ENCODE measurements at places on chromosomes 2 and 18. TPM values are rescaled to one million over a fixed set of nuclear protein-coding genes. Genes with fewer than 3 reads are reported as not detected.

Gene BBS5
- total RNA-seq: 2.2 TPM

Gene ARHGEF4
- total RNA-seq: not detected

Gene DHRS9
- total RNA-seq: 2.4 TPM

Gene LOXHD1
- total RNA-seq: 0.14 TPM

Gene GALNT14
- not detected for total RNA-seq

Gene GAREM1
- total RNA-seq: 0.09 TPM

Gene GRHL1
- 1.6 TPM for total RNA-seq

Gene DLGAP1
- not detected for total RNA-seq

Gene SERPINB10
- total RNA-seq: not detected

Gene RPRM
- not detected for total RNA-seq

Gene EVX2
- not detected for total RNA-seq

Gene ABCG8
- total RNA-seq: not detected

Gene LCT
- total RNA-seq: not detected

Gene SRD5A2
- not detected for total RNA-seq

Gene LDLRAD4
- 24.0 TPM for total RNA-seq

Gene CKAP2L
- 1.2 TPM for total RNA-seq

Gene CCDC74B
- 0.28 TPM for total RNA-seq

Gene HS1BP3
- 17.4 TPM for total RNA-seq

Gene METTL8
- 14.3 TPM for total RNA-seq

Gene RTKN
- 15.1 TPM for total RNA-seq

Gene CXCR1
- 10.6 TPM for total RNA-seq

Gene TFPI
- total RNA-seq: 0.10 TPM

Gene CFC1
- total RNA-seq: not detected

Gene PLCL1
- total RNA-seq: 0.86 TPM

Gene ZNF532
- total RNA-seq: 28.5 TPM

Gene SIX3
- not detected for total RNA-seq

Gene UGT1A3
- not detected for total RNA-seq

Gene LIMS2
- not detected for total RNA-seq

Gene OXER1
- 0.41 TPM for total RNA-seq

Gene TEKT4
- not detected for total RNA-seq

Gene DES
- not detected for total RNA-seq

Gene SP5
- not detected for total RNA-seq

Data from natural killer cell (primary cell).